Activated T-helper 1 cell treated with anti-CD3 and anti-CD28 coated beads, Interleukin-2, amount 50 U/mL, for 16 hours (primary cell): ENCODE measurements at places on chromosomes 2 and 18.

DNA sequence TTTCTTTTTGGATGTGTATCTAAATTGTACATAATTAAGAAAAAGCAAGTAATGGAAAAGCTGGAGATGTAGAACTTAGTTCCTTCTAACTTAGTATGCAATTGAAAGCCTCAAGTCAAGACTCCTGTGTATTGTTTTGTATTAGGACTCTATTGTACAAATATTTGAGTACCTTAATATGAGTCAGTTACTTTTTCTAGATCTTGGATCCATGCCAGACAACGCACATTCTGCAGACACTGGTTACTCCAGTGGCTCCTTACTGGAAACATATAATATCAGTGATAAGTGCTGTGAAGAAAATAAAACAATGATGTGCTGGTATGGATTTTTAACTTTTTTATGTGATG, 1.5 kb downstream of the SLC39A10 start:
- no peak for DNase-seq

DNA sequence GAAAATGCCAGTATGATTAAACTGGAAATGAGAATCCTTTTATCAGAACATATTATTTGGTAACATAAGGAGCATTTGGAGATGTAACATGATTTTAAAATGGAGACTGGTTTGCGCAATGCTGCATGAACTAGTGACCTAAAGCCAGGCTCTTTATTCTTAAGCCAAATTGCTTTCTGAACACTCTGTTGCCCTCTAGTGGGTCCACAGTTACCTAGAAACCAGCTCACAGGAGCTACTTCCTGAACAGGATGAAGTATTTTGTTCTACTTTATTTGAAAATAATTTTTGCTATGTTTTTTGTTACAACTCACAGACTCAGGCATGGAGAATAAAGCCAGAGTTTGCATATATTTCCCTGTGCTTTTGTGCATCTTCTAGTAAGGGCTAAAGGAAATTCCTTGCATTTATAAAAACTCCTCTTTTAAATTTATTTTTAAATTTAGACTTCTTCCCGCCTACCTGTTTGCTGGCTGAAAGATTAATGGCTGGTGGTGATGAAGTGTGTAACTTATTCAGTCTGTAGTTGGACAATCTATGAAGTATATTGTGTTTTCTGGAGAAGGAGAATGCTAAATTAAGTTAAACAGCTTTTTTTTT, 146.7 kb downstream of the PARD3B start:
- DNase-seq = no peak

- DNase-seq = no peak
These were observed 218.3 kb downstream of the HAUS1 start for GRCh38 chr18:46322411-46322891.

GRCh38 chr2:231127936-231128335, 3.1 kb upstream of the HTR2B start:
- DNase-seq = no peak

- DNase-seq = no peak
These were observed 1577.0 kb upstream of the SLC39A10 start for GRCh38 chr2:194079989-194080388.

DNA sequence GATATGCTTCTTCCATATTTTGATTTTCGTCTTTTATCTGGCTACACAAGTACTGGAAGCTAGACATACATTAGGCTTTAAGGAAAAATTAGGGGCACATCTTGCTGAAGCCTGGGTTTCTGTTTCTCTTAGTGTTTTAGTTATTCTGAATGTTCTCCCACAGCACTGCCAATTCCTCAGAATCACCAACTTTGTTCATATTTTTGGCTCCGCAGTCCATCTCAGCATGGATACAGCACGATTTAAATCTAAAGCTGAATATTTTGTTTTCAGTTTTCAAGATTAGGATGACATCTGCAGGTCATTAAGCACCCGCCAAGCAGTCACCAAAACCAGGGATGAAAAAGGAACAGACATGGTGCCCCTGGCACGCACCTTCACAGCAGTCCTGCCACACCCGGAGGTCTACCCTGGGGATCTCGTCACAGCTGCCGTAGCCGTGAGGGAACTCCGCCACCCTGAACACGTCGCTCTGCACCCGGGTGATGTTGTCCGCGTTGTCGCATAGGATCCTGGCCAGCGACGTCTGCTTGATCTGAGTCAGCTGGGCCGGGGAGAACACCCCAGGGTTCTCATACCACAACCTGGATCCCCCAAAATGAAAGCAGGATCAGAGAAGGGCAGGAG, 101.2 kb downstream of the PXDN start:
- DNase-seq = no peak

DNA sequence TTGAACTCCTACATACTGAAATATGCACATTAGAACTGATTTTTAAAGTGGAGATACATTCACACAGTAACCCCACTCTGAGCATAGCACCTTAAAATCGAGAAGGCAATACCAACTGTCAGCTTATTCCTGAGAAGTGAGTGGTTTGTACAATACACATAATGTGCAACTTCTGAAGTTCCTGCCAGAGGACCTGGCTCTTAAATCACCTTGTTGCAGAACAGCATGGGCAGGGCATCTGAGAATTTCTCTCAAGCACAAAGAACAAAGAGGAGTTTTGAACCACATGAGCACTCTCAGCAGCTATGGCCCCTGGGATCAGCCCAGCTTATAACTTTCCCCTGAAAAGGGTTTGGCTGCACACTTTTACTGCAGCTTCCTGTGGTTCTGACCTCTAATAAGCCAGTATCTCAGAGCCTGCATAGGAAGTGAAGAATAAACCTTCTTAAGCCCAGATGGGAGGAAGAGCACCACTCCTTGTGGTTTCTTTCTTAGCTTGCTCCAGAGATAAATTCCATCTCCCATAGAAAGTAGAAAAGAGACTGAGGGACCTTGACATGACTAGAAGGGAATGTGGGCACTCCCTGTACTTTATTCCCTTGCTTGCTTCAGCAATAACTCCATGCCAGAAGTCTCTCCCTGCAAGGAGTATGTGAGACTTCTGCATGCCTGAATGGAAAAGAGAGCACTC, 862.3 kb downstream of the SUCLG1 start:
- DNase-seq = no peak

DNA sequence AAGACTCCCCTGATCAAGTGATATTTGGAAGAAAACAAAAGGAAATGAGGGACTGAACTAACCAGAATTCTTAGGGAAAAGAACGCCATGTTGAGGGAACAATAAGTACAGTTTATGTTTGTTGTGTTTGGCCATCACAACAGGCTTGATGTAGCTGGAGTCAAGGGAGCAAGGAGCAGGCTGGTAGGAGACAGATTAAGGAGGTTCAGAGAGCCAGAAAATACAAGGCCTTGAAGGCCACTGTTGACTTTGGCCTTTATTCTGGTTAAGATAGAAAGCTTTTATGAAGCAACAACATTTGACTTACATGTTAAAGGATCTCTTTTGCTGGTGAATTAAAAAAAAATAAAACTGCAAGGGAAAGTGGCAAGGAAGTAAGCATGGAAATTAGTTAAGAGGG, 754.1 kb upstream of the SLC8A1 start:
- no peak for DNase-seq

DNA sequence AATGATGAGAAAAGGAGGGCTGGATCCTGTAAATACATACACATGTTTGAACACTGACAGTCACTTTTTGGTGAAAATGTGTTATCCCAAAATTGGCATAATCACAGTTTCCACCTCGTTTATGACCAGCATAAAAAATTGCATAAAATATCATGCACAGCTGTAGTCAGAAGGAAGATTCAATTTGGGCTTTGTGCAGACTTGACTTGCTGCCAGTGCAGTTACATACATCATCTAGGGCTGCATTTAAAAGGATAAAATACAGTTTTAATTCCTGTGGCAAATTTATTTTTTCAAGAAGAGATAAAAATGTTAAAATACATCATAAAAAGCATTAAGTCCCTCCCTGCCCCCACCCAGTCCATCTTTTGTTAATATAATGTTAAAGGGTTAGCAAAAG, 103.8 kb downstream of the VWC2L start:
- DNase-seq = no peak

DNA sequence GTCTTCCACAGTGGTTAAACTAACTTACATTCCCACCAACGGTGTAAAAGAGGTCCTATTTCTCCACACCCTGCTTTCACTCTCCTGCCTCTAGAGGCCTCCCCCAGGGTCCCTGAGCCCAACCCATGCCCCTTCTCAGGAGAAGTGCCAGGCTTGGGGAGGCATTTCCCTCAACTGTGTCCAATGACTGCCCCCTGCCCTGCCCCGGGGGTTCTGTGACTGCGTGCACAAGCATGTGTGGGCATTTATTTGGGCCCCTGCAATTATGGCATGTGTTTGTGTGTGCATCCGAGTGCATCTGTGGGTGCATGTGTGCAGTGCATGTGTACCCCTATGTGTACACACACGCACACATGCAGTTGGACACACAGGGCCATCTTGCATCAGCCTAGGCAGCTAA, 57.3 kb downstream of the INHBB start:
- no peak for DNase-seq

DNA sequence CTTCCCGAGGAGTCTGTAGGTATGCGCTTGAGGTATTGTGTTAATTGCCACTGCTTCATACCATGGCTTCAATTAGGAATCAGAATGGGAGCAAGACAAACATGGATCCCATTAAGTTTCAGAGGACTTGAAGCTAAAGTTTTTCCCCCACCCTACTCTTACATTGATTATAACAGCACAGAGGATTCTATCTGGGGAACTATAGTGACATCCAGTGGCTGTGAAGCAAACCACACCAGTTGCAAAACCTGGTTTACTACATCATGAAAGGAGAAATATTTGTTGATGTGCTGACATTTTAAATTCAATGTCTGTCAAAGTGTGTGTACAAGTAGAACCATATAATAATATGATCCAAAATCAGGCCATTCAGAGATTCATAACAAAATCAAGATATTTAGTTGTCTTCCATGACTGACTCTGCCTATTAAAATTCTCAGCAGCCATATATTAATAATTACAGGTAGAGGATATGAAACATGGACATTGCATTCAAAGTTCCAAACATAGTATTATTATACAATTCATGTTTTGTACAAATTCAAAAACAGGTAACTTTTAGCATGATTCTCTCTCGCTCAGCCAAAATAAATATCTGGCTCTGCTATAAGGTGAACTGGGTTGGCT, 82.9 kb downstream of the GRB14 start:
- no peak for DNase-seq

DNA sequence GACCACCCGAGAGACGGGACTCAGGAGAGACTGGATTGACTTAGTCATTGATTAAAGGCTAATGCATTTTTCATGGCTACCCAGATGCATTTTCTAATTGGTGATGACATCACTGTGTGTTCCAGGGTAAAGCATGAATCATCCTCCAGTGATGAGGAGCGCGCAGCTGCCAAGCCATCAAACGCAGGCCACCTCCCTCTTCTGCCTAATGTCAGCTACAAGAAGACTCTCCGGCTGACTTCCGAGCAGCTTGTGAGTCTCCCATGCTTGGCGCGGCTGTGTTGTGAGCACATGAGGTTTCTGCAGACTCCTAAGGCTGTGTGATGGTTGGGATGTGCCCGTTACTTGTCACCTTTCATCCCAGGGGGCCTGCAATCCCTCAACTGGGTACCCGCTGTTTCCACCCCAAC, 56.4 kb downstream of the LPIN1 start:
- DNase-seq = no peak

DNA sequence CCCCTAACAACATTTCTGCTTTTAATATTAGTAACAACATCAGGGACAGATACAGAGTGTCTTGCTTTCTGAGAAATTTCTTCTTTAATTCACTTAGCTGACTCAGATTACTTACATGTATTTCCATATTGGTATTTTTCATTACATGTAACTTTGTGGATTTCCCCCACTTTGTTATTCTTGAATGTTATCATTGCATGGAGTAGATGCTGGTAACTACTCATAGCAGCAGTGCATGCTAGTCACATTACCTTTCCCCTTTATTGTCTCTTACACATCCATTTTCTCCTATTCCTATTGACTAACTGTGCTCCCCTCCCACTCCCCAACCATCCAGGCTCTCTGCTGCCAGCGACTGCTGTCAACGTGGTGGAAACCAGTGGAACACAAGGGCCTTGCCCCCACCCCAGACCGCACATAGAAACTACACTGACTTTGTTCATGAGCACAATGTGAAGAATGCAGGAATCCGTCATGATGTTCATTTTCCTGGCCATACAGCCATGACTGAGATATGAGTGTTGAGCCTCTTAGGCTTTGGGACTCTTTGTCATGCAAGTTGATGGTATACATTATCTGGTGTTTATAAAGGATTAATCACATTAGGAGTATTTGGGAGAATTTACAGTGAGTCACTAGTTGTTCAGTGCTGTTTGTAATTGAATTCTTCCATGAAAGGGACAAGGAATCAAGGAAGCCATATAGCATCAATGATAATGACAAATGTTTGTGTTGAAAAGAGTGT, 91.0 kb downstream of the EPB41L5 start:
- no peak for DNase-seq

DNA sequence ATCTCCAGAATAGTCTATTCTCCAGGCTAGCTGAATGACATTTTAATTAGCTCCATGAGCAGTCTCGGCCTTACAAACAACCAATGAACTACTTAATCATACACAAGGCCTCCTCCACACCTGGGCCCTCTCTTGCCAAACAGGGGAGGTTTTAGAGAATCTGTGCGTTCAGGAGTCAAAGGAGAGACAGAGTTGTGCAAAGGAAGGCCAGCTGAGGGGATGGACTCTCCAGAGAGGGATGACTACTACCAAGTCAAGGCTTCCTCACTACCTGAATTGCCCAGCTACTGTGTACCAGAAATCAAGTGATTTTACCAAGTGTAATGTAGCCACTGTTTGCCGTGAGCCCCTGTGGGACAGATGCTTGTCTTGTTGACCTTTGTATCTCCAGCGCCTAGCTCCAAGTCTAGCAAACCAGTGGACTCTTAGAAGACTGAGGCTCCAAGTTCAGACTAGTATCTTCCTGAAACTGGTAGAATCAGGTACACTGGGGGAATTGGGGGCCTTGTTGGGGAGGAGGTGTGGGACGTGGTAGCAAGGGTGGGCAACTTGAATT, 123.1 kb upstream of the STON1 start:
- no peak for DNase-seq

- no peak for DNase-seq
These were observed 52.9 kb downstream of the CABLES1 start for GRCh38 chr18:23188068-23188760.

DNA sequence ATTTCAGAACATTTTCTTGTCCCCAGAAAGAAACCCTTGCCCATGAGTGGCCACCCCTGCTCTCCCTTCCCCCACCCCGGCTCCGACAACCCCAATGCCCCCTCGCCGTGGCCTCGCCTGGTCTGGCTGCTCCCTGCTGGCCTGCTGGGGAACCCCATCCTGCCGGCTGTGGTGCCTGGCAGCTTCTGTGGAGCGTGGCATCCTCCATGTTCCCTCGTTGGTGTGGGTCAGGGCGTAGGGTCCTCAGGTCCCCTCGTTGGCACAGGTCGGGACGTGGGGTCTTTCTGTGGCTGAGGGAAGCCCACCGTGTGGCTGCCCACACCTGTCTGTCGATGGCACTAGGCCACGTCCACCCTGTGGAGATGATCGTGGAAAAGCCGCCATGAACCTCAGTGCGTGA, 61.9 kb downstream of the NFATC1 start:
- no peak for DNase-seq

DNA sequence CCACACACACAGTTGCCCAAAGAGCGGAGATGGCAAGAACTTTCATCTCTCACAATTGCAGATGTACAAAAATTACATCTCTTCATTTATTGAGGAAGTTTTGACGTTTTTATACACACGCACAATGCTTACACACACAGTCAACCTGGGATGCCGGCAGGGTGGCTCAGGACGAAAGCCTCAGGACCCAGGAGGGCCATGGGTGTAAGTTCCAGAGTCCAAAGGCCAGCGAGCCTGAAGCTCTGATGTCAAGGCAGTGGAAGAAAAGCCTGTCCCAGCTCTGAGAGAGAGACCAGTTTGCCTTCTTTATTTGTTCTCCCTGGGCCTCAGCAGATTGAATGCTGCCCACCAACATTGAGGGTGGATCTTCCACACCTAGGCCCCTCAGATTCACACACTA, 10.1 kb downstream of the AMER3 start:
- DNase-seq = no peak
